ENCODE measurements at places on chromosomes 12 and 14. TPM values are rescaled to one million over a fixed set of nuclear protein-coding genes. Genes with fewer than 3 reads are reported as not detected.

Gene TMEM63C
- total RNA-seq, result 0.11 TPM

Gene RBM19
- 33.6 TPM for total RNA-seq

DNA sequence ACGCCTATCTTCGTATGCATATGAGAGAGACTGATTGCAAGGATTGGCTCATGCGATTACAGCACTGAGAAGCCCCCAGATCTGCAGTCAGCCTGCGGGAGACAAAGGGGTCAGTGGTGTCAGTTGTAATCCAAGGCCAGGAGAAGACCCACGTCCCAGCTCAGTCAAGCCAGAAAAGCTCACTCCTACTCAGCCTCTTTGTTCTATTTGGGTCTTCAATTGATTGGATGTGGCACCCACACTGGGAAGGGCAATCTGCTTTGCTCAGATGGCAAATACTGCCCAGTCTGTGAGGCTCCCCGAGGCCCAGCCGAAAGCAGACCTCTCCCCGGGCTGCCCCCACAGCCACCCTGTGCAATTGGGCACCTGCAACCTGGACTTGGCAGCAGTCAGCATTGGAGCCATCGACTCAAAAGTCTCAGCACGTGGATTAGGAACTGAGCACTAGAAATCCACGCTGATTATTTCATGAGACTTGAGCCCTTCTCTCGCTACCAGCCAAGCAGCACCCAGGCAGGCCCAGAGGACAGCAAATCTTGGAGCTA lies 39.6 kb upstream of the TMEM179 start:
- H3K27me3 ChIP-seq, result peaks cover 17% of the 10 kb centered on the region
- H3K27ac ChIP-seq, result no peak overlapping the region
- peaks cover 5% of the 10 kb centered on the region for H3K4me1 ChIP-seq
- H3K36me3 ChIP-seq, result peaks cover 3% of the 10 kb centered on the region
- no peak overlapping the region for H3K4me3 ChIP-seq

GRCh38 chr12:111440631-111441030 lies 34.9 kb downstream of the SH2B3 start:
- no peak overlapping the region for H3K4me3 ChIP-seq
- no peak for DNase-seq
- H3K4me1 ChIP-seq, result peaks cover 46% of the 10 kb centered on the region
- no peaks in the 10 kb centered on the region for H3K27me3 ChIP-seq
- peak overlapping the region; percentile 52 for H3K27ac ChIP-seq
- peaks cover 12% of the 10 kb centered on the region for H3K36me3 ChIP-seq

GRCh38 chr12:81617915-81618314 lies 141.2 kb downstream of the PPFIA2 start:
- H3K4me1 ChIP-seq, result no peaks in the 10 kb centered on the region
- no peak for DNase-seq
- H3K27me3 ChIP-seq, result peaks cover 25% of the 10 kb centered on the region
- no peak overlapping the region for H3K27ac ChIP-seq
- no peak overlapping the region for H3K4me3 ChIP-seq
- H3K36me3 ChIP-seq, result no peaks in the 10 kb centered on the region
